ENCODE measurements at places on chromosomes 7 and 10. TPM values are rescaled to one million over a fixed set of nuclear protein-coding genes. Genes with fewer than 3 reads are reported as not detected.

Gene GRB10
- 26.3 TPM for total RNA-seq

Gene EVX1
- not detected for total RNA-seq

Gene PON1
- not detected for total RNA-seq

Gene ADAM22
- total RNA-seq = 0.30 TPM

Gene ASB10
- total RNA-seq = not detected

Gene SPDYE6
- not detected for total RNA-seq

Gene PRDX3
- 168 TPM for total RNA-seq

Gene MALRD1
- total RNA-seq = 0.17 TPM

Gene TMEM130
- 0.15 TPM for total RNA-seq

Gene KCNMA1
- total RNA-seq = 7.7 TPM

Gene NYAP1
- 1.8 TPM for total RNA-seq

Gene CCL24
- total RNA-seq = not detected

Gene RSPH10B
- not detected for total RNA-seq

Gene MSMB
- not detected for total RNA-seq

Gene JCAD
- total RNA-seq = 1.8 TPM

Gene ITIH5
- total RNA-seq = 0.67 TPM

Data from bronchus fibroblast of lung (primary cell).